ENCODE measurements at places on chromosomes 7 and 10.

GRCh38 chr10:3805201-3805790 lies 20.3 kb upstream of the KLF6 start:
- DNase-seq: no peak

- no peak for DNase-seq
These were observed 2.5 kb downstream of the CCDC6 start for GRCh38 chr10:59903871-59904270.

- DNase-seq: no peak
These were observed 22.6 kb upstream of the CPN1 start for GRCh38 chr10:100104300-100104699.

DNA sequence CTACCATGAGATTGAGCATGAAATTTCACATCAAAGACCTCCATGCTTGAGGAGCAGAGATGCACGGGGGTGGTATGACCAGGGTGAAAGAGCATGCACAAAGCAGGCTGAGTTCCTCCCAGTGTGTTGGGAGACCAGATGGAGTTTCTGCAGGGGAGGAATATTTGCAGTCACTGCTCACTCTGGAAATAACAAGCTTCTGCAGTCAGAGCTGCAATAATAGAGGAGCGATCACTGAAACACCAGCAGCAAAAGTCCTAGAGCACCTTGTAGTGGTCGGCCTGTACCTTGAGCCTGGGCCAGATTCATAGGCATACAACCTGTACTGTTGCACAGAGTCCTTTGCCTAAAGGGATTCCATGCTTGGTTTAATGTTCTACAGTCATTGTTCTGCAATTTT lies 184.5 kb upstream of the SP8 start:
- no peak for DNase-seq

GRCh38 chr7:72334698-72335097 lies 77.4 kb downstream of the CALN1 start:
- no peak for DNase-seq

- DNase-seq: no peak
These were observed 179.0 kb downstream of the NOC3L start for GRCh38 chr10:94183666-94184264.

GRCh38 chr7:2863461-2864066 lies 19.5 kb upstream of the GNA12 start:
- DNase-seq: peak; percentile 12

- no peak for DNase-seq
These were observed 154.3 kb downstream of the ELAPOR2 start for GRCh38 chr7:86904949-86905834.

DNA sequence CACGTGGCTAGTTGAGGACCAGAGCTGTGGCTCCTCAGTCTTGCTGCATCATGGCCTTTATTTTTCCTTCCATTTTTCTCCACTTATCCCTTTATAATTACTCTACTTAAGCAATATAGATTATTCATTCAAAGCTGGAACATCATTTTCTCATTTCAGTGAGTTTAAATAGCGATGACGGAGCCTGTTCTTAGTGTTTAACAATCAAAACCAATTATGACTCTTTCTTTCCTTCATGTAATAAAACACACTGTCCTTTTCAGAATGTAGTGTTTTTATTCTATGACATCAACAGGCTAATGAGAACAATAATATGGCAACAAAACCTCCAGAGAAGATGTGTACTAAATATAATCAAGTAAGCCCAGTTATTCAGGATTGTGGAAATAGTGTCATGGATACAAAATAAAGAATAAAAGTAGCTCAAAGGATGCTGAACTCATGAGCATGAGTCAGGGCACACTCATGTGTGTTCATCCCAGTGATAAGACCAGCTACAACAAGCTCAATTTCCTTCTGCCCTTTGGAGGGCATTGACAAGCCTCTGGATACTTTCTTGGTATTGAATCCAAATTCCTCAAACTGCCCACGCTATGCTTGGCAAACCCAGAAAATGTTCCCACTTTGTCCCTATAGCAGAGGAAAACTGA lies 188.4 kb downstream of the CYP26A1 start:
- DNase-seq: no peak

All from effector CD8-positive, alpha-beta T cell (primary cell).